Karpas-422 (cell line): ENCODE measurements at places on chromosomes 5 and 9. TPM values are rescaled to one million over a fixed set of nuclear protein-coding genes. Genes with fewer than 3 reads are reported as not detected.

RECK gene
- total RNA-seq: 2.3 and 2.6 TPM in 2 replicates

FAT2 gene
- total RNA-seq: not detected in 2 replicates

SNCAIP gene
- not detected in 2 replicates for total RNA-seq

DPP7 gene
- total RNA-seq: 114 and 237 TPM in 2 replicates

PCSK1 gene
- not detected in 2 replicates for total RNA-seq

CMBL gene
- total RNA-seq: not detected in 2 replicates

OR1J2 gene
- not detected in 2 replicates for total RNA-seq

F2RL1 gene
- total RNA-seq: not detected in 2 replicates

OR1Q1 gene
- total RNA-seq: not detected in 2 replicates

C7 gene
- total RNA-seq: not detected in 2 replicates

DDX4 gene
- total RNA-seq: not detected in 2 replicates

IL33 gene
- total RNA-seq: not detected in 2 replicates

CHSY3 gene
- total RNA-seq: not detected in 2 replicates

ZDHHC11 gene
- 10.8 and 15.7 TPM in 2 replicates for total RNA-seq

- H3K4me1 ChIP-seq: no peaks in the 10 kb centered on the region
- H3K27me3 ChIP-seq: no peaks in the 10 kb centered on the region
- DNase-seq: no peak
- H3K27ac ChIP-seq: no peak within 1 kb of the TSS
These were observed at the start of gene ASS1 for GRCh38 chr9:130444565-130445221. TSS of gene ASS1 (plus strand) at chr9:130444961. CDS start at chr9:130452229, 7,268 bp downstream.

- H3K27me3 ChIP-seq: no peaks in the 10 kb centered on the region
- H3K27ac ChIP-seq: no peak overlapping the region
- no peaks in the 10 kb centered on the region for H3K36me3 ChIP-seq
- peaks cover 38% of the 10 kb centered on the region for H3K4me1 ChIP-seq
These were observed 2.5 kb downstream of the STOM start for GRCh38 chr9:121367306-121368137.

DNA sequence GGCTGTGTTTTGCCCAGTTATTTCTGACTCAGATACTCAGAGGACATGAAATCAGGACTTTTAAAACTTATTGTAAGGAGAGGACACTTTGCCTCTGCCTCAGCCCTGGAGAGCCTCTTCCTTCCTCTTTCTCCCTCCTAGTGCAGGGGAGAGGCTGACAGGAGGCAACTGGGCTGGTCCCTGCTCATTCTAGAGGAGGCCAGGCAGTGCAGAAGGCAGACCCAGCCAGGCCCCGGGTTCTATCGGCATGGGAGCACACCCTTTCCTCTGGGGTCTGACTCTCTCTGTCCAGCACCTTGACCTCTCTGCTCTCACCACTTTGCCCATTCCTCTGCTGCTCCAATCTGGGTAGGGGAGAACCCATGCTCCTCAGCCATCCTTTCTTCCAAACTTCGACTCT lies 16.0 kb upstream of the SMIM32 start:
- H3K4me3 ChIP-seq: no peak overlapping the region
- no peak for DNase-seq
- peaks cover 8% of the 10 kb centered on the region for H3K36me3 ChIP-seq

DNA sequence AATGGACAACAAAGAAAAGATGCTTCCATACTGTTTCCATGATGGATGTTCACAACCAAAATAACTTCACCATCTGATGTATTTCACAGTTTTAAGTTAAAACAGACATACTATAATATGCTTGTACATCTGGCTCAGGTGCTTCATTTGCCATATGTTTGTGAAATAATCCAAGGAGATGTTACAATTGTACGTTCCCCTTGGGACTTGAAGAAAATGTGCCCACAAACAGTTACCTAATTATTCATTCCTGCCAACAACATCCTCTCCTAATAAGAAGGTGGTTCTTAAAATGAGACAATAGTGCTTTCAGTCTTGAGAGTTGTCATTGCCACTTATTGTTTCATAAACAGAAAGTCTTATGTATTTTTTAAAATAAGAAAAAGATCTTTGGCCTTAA lies 33.1 kb upstream of the SMARCA2 start:
- no peak for DNase-seq
- H3K4me1 ChIP-seq: no peaks in the 10 kb centered on the region
- no peak overlapping the region for H3K27ac ChIP-seq
- H3K4me3 ChIP-seq: no peak overlapping the region
- no peaks in the 10 kb centered on the region for H3K27me3 ChIP-seq
- no peaks in the 10 kb centered on the region for H3K36me3 ChIP-seq

- H3K4me3 ChIP-seq: no peak overlapping the region
- H3K4me1 ChIP-seq: no peaks in the 10 kb centered on the region
- no peaks in the 10 kb centered on the region for H3K27me3 ChIP-seq
- H3K27ac ChIP-seq: no peak overlapping the region
These were observed 803.1 kb upstream of the COX7C start for GRCh38 chr5:85814596-85814995.

DNA sequence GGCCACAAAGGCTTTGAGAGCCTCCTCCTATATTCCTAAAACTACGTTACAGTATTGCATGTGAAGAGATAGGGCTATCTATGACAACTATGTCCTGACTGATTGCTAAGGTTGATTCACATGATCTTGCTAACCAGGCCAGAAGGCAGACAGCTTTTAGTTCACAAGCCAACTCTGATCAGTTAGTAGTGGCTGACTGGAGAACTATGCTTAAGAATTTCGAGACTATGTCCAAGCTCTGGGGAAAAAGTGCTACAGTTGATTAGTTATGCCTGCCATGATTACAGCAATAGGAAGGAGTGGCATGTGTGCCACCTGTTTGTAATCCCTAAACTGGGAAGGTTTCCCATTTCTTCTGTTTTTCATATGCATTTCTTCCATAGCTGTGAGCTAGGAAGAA lies 223.4 kb downstream of the DOCK8 start:
- DNase-seq: no peak
- H3K27me3 ChIP-seq: no peaks in the 10 kb centered on the region
- peaks cover 7% of the 10 kb centered on the region; the same call in 1 of the 2 replicates for H3K36me3 ChIP-seq
- no peak overlapping the region for H3K4me3 ChIP-seq
- no peak overlapping the region for H3K27ac ChIP-seq

DNA sequence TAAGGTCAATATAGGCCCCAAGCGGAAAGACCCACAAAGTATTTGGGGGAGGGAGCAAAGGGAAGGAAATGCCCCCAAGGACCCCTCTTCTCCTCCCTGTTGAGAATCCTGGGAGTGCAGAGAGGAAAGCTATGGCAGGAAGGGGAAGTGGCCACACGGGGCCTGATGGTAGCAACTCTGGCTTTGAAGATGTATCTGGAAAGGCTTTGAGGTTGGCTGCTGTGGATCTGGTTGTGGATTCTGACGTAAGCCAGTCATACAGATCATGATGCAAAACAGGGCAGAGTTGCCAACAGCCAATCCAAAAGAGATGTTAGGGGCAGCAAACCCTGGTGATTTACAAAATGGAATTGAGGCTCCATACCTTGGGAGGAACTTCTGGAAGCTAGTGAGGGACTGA lies 108.8 kb downstream of the PRKACG start:
- H3K27ac ChIP-seq: no peak overlapping the region
- no peak for DNase-seq
- no peaks in the 10 kb centered on the region for H3K4me1 ChIP-seq
- no peaks in the 10 kb centered on the region for H3K36me3 ChIP-seq
- no peaks in the 10 kb centered on the region for H3K27me3 ChIP-seq

GRCh38 chr5:138952962-138953361 lies 77.8 kb upstream of the LRRTM2 start:
- H3K4me1 ChIP-seq: no peaks in the 10 kb centered on the region
- H3K4me3 ChIP-seq: no peak overlapping the region
- no peaks in the 10 kb centered on the region for H3K27me3 ChIP-seq
- no peaks in the 10 kb centered on the region for H3K36me3 ChIP-seq
- no peak overlapping the region for H3K27ac ChIP-seq

DNA sequence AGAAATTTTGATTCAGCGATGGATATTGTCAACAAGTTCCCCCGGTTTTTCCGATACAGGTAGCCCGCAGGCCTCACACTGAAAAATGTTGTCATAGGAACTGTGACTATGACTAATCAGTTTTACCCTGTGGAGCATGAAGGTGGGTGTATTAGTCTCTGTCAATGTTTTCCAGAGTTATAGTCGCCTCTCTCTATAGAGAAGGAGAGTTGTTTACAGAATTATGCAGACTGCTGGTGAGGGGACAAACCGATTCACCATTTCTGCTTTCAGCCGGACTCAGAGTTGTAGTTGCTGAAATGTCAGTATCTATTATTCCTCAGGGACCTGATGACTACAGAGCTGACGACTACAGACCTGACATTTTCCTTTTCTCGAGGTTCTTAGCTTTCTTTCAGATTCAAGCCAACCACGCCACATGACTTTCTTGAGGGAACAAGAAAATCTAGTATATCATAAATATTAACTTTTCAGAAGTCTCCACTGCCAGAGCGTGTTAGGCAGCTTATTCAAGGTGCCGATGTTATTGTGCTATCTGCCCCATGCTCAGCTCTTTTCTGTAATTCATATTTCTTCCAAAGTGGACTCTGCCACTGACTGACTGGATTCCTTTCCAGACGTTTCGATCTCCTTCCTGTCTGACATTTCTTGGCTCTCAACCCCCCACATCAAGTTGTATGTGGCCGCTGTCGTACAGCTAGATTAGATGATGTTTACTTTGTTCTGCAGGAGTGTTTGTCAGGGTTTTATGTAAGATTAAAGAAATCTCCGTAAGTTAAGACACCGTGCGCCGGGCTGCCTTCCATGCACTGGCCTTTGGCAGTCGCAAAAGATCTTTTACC lies 178.1 kb downstream of the FGF1 start:
- H3K27me3 ChIP-seq: no peaks in the 10 kb centered on the region
- no peaks in the 10 kb centered on the region for H3K36me3 ChIP-seq
- H3K4me1 ChIP-seq: no peaks in the 10 kb centered on the region
- H3K4me3 ChIP-seq: no peak overlapping the region

DNA sequence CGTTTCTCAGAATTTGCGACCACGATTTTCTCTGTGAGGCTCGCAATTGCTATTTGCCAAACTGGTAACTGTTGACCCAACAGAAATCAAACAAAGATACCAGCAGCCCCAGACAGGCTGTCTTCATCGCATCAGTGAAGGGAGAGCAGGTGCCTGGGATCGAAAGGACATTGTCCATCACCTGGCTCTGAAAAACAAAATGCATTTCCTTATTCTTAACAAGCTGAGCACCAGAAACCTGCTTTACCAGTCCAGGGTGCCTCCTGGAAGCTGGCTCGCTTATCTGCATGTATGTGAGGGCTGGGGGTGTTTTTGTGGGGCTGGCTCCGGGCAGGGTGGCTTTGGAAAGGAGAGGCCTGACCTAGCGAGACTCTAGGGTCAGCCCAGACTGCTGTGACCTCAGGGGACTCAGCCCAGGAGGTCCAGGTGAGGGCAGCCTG lies 24.7 kb downstream of the WWC1 start:
- H3K4me3 ChIP-seq: no peak overlapping the region
- H3K27ac ChIP-seq: no peak overlapping the region
- no peaks in the 10 kb centered on the region for H3K27me3 ChIP-seq
- no peaks in the 10 kb centered on the region for H3K4me1 ChIP-seq
- no peak for DNase-seq

DNA sequence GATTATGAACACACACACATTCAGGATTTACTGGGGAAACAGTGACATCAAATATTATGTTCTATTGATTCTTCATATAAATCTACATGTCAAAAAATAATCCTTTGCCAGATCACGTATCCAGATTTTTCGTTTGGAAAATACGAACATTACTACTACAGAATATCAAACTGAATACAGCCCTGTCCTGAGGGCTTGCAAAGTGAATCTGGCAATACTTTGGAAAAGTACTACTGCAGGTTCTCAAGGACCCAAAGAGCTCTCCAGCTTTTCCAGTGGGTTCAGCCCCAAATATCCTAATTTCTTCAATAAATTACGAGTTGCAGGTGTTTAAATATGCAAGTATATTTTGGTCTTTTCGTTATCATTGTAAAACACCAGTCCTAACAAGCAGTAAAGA lies 411 bp upstream of the NDUFS4 start:
- peak overlapping the region; percentile 75; the same call in 1 of the 2 replicates for H3K27ac ChIP-seq
- peak overlapping the region; percentile 87 for H3K4me3 ChIP-seq
- no peak for DNase-seq
- H3K36me3 ChIP-seq: no peaks in the 10 kb centered on the region; the same call in 1 of the 2 replicates
- no peaks in the 10 kb centered on the region for H3K27me3 ChIP-seq

GRCh38 chr5:31581498-31582099 lies 49.5 kb downstream of the C5orf22 start:
- no peak overlapping the region for H3K4me3 ChIP-seq
- H3K27me3 ChIP-seq: no peaks in the 10 kb centered on the region
- no peaks in the 10 kb centered on the region for H3K36me3 ChIP-seq
- peak; percentile 74 for DNase-seq
- H3K27ac ChIP-seq: no peak overlapping the region

GRCh38 chr5:73641811-73642210 lies 15.8 kb downstream of the ARHGEF28 start:
- H3K27me3 ChIP-seq: no peaks in the 10 kb centered on the region
- no peak for DNase-seq
- H3K4me3 ChIP-seq: no peak overlapping the region

GRCh38 chr9:85897848-85898247 lies 43.1 kb upstream of the NAA35 start:
- no peak for DNase-seq
- H3K27ac ChIP-seq: no peak overlapping the region
- no peak overlapping the region for H3K4me3 ChIP-seq
- no peaks in the 10 kb centered on the region for H3K27me3 ChIP-seq
- no peaks in the 10 kb centered on the region for H3K4me1 ChIP-seq

- peak; percentile 46 for DNase-seq
- H3K4me3 ChIP-seq: no peak overlapping the region
- peaks cover 30% of the 10 kb centered on the region for H3K36me3 ChIP-seq
- no peaks in the 10 kb centered on the region for H3K4me1 ChIP-seq
These were observed 29.8 kb downstream of the TARS1 start for GRCh38 chr5:33470544-33470943.

DNA sequence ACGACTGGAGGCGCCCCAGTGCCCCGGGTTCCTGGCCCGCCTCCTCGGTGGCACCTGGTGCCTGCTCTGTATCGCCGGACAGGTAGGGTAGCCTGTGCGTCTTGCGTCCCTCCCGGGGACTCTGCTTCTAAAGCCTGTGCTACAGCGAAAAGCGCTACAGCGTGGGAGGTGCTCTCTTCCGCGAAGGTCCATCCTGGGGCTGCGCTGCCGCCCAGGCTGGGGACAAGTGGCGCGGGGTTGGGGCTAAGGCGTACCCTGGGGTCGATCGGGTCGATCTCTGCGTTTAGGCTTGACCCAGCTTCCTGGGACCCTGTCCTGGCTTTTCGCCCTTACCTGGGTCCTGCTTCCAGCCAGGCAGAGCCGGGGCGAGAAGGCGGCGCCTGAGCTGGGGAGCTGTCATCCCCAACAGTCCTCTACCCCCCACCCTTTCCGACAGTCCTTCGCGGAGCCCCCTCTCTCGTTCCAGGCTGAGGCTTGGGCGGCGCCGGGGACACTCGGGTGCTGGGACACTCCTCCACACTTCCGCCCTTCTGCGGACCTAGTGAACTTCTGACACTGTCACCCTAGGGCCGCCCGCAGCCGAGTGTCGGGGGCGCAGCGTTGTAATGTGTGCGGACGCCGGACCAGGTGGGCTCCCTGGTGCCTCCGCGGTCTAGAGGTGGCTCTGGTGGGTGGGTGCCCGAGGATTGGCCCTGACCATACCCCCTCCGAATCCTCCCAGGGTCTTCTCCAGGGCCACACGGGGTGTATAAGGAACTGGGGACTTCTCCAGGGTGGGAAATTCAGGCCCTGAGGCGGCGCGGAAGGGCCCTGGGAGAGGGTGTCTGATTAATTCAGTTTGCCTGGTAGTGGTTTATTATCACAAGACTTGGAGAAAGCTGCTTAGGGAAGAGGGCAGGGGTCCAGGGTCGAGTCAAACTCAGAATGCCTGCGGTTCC lies 328.2 kb downstream of the SH3GL2 start:
- no peak overlapping the region for H3K4me3 ChIP-seq
- DNase-seq: no peak
- no peaks in the 10 kb centered on the region for H3K27me3 ChIP-seq
- no peaks in the 10 kb centered on the region for H3K36me3 ChIP-seq
